ENCODE measurements at places on chromosomes 12 and 14. TPM values are rescaled to one million over a fixed set of nuclear protein-coding genes. Genes with fewer than 3 reads are reported as not detected.
A peak's percentile ranks its signal among the peaks of the same experiment; 100 is the strongest.

Gene STYK1
- 2.5 TPM for total RNA-seq

Gene PLCZ1
- not detected for total RNA-seq

Gene TMEM121
- total RNA-seq: 5.4 TPM

Gene NCAPD2
- 18.5 TPM for total RNA-seq

DNA sequence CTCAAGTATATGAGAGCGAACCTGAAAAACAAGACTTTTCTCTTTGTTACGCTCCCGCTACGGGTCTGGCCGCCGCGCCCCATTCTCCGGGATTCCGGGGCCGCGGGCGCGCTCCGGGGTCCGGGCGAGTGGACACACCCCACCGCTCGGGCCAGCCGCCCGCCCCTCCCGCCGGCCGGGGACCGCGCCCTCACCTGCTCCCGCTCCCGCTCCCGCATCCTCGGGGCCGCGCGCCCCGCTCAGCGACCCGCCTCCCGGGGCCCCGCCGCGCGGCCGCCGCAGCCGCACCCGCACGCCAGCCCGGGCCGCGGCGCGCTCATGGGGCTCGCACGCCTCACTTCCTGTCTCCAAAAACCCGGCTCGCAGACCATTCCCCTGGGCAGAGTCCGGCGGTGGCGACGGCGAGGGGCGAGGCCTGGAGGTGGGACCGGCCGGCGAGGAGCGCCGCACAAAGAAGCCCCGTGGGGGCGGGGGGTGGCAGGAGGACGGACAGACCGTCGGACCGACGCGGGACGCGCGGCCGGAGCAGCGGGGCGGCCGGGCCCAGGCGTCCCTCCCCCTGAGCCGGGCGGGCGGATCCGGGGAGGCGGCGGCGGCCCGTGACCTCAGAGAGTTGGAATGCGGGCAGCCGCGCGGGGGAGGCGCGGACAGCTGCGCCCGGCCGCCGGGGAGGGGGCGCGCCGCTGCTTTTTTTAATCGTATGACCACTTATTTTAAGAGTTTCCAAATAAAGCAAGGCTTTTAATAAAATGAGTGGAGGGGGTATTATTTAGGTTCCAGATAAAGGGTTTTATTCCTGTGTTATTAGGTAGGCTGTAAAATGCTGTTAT, at the start of gene PTPN21:
Gene PTPN21 (minus strand): TSS at position 551 of the 830 bp plus-strand sequence. CDS start 4,590 bp downstream, outside the sequence.
- DNase-seq: peak; percentile 52

- DNase-seq: no peak
Measured at GRCh38 chr12:64145226-64145625, 76.9 kb downstream of the KICS2 start.

DNA sequence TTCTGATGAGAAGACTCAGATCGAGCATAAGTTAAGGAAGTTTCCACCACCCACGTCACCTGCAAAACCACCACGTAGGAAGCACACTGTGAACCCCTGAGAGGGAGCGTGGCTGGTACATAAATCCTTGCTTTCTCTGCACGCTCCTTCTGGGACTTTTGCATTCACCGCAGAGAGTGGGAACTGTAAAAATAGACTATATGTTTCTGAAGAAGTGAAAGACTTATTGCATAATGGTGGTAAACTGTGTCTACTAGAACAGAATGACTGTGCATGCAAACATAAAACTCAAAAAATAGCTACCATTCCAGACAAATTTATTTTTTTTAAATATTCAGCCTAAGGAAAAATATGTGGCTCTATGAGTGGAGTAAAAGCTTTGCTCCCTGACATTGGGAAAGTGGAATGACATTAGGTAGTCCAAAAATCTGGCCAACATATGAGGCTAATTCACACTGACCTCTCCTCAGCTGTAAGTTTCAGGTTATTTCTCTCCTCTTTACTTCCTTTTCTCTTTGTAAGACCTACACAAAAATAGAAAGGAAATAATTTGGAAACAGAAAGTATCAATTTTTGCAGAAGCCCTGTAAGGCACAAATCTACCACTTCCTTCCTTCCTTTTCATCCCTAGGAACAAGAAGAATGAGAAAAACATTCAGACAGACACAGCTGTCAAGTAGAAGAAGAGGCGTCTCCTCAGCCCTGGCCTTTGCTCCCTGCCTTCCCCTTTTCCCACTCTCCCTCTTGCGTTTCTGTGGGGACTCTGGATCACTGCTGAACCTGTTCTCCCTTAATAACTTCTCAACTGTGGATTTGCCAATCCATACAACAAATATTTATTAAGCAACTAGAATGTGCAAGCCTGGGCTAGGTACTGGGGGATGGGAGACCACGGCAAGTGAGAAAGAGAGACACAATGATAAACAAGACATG, 264.3 kb upstream of the FOXN3 start:
- no peak for DNase-seq

- DNase-seq: no peak
Measured at GRCh38 chr12:45389426-45389825, 173.5 kb downstream of the ANO6 start.

DNA sequence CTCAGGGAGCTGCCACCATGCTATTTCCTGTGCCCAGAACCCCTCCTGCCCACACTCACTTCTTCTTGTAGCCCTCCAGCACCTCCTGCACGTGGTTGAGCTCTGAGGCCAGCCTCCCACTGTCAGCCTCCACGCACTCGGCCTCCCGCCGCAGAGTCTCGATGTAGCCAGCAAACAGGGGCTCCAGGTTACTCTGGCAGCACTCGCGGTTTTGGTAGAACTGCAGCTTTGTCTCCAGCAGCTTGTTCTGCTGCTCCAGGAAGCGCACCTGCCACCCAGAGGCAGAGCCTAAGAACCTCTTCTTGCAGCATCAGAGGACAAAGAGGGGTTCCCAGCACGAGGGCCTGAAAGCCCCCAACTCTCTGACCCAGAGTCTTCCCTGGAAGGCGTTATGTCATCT, 2.1 kb downstream of the KRT83 start:
- DNase-seq: no peak

DNA sequence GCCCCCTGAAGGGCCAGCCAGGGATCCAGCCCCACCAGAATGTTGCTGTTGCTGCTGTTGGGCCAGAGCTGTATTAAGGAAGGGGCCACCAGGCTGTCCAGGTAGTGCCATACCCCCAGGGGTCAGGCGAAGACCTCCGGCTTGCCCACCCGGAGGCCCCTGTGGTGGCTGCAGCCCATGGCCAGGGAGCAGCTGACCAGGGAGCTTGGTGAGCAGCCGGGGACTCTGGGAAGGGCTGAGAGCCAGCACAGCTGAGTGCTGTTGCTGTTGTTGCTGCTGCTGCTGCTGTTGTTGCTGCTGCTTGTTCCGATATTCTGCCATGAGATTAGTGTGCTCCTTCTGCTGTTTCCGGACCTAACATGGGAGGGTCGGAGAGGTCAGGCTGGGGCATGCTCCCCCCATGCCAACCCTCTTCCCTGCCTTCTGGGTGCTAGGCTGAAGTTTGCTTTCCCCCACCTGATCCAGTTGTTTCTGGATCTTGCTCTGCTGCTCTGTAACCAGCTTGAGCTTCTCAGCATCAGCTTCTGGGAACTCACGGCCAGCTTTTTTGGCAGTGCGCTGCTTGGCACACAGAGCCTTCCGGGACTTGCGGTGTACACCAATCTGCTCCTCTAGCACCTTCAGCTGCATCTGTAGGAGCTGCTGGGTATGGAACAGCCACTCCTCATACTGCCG, 15.2 kb upstream of the PRKAG1 start:
- DNase-seq: no peak

GRCh38 chr12:112275207-112275606, 107.0 kb downstream of the HECTD4 start:
- no peak for DNase-seq
